Kidney epithelial cell (primary cell): ENCODE measurements at places on chromosomes 4 and X.

DNA sequence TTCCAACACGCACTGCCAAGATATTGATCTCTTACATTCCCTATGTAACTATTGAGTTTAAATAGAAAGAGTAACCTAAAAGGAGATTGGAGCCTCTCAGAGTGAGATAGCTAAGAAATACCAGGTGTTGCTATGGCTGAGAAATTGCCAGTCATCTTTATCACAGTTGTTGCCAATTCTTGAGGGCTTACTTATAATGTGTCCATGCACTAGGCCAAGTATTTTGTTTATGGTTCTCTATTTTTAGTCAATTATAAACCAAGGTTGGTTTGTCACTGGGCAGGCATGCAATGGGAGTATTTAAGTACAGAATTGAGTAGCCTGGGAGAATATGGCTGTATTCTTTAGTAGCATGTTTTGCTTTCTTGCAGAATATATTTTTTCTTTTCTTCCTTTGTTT lies 201.6 kb downstream of the TEX13A start:
- DNase-seq, result peak; percentile 34

GRCh38 chrX:149961572-149961971 lies 23.3 kb upstream of the EOLA2 start:
- no peak for DNase-seq

DNA sequence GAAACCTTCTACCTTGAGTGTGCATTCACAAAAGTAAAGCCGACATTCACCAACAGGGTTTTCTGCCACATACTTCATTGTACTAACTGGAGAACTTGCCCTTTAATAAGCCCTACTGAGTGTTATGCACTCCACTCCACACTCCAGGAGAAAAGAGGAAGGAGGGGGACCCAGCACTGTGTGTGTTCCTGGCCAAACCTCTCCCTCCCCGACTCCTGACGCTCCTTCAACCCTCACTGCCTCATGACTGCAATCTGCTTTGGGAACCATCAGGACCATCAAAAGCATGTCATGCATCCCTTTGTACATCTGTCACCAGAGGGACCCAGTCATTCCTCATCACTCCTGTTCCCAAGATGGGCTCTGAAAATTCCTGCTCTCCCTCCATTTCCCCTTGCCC lies 143.7 kb downstream of the RASL11B start:
- no peak for DNase-seq

- no peak for DNase-seq
Measured at GRCh38 chr4:127634181-127634580, 1.4 kb downstream of the INTU start.

DNA sequence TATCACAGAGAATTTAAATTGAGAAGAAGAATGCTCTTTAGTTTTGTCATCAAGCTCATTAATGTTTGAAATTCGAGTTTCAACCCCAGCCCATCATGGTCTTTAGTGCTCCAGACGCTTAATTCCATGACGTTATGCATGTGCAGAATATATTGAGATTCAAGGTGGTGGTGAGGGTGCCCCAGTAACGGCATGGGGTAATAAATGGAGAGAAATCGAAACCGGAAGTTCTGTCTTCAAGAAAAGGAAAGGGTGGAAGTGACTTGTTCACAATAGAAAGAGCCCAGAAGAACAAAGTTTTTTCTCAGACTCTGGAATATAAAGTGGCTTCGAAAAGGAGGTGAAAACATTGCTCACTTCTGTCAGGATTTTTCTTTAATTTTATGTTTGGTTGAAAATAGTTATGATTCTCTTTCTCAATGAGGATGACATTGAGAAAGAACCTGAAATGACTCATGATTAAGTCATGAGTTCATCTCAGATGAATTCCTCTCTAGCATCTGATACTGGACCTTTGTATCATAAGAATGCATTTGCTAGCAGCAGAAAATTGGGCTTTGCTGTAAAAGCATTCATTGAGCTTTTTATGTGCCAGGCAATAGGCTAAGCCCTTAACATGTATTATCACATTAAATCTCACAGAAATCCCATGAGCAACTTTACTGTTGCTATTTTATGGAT lies 779 bp upstream of the DDX60L start:
- no peak for DNase-seq

DNA sequence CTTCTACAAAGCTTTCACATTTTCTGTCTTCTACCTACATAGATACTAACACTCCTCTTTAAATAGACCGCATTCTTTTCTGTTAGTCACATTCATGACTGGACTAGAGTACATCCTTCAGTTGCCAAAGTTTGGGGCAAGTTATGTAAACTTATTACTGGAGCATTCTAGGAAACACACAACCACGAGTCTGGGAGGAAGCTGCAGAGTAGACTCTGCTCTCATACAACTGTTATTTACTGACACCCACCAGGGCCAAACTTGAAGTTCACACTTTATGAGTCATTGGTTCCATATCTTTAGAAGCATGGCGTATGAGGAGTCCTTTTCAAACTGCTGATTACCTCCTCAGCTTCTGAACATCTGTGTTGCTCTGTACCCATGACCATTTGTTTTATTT lies 87.0 kb downstream of the RNF150 start:
- peak; percentile 14 for DNase-seq

DNA sequence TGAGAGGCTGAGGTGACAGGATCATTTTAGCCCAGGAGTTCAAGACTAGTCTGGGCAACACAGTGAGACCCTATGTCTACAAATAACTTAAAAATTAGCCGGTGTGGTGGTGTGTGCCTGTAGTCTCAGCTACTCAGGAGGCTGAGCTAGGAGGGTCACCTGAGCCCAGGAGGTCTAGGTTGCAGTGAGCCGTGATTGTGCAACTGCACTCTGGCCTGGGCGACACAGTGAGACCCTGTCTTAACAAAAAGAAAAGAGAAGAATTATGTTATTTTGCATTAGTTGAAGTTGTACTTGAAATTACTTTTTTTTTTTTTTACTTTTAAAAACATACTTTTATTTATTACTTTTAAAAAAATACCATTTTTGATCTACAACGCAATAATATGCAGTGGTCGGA lies 21.8 kb upstream of the TADA2B start:
- no peak for DNase-seq

DNA sequence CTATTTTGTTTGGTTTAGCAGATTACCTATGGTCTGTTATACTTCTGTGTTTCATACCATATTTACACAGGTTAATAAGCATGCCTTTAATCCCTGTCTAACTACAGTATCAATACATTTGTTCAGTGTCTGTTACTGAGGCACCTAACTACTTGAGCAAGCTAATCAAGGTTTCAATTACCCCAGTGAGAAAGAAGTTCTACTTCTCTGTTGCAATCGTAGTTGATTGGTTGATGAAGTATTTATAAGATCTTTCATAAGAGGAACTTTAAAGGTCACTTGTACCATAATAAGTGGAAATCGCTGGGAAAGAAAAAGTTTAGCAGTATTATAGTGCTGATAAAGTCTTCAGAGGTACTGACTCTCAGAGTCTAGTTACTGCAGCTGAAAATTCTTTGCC lies 490.6 kb downstream of the RPA4 start:
- no peak for DNase-seq

DNA sequence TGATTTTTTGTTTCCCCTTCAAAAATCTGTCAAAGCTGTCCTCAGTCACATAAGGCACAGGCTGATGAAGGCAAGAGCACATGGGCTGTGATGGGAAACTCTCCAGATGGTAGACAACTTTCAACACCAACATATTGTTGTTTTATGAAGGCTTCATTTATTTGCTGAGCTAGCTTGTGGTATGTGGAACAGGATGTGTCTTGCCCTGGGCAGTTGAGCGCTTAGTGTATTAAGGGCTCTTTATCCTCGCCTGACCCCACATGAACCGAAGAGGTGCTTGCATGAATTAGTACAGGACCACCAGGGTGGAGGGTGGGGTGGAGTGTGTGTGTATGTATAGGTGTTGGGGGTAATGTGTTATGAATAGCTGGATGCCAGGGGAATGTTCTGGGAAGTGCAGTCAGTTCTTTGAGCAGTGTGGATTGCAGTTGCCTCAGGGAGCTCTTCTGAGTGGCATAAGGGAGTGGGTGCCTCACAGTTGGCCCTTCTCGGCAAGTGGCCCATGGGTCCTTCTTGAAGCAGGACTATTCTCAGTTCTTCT lies 103.1 kb downstream of the PHEX start:
- peak; percentile 61 for DNase-seq

- no peak for DNase-seq
Measured at GRCh38 chrX:135893294-135893817, at the start of the genes CT45A10 and SAGE1. CT45A10 (minus strand) TSS chrX:135893444; CDS start chrX:135885344, 8,100 bp downstream. SAGE1 (plus strand) TSS chrX:135893716; CDS start chrX:135896243, 2,527 bp downstream.

DNA sequence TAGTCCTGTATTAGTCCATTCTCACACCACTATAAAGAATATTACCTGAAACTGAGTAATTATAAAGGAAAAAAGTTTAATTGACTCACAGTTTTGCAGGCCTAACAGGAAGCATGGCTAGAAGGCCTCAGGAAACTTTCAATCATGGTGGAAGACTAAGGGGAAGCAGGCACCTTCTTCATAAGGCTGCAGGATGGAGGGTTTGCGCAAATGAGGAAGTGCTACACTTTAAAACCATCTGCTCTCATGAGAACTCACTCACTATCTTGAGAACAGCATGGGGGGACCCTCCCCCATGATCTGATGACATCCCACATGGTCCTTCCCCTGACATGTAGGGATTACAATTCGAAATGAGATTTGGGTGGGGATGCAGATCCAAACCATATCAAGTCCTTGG lies 12.1 kb upstream of the MAGEA11 start:
- DNase-seq, result no peak

DNA sequence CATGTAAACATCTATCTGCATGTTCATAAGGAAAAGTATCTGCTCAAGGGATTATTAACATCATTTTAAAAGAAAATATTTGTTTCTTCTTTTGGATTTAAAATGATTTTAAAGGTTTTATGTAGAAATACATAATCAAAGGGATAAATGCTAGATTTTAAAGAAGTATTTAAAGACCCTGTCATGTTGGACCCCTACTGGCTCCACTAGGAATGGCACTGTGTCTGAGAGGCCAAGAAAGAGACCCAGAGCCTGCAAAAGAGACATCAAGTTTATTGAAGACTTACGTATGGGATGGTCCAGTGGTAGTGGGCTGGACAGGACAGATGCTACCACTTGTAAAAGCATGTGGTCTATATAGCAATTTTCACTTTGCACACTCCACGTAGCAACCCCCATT lies 78.7 kb upstream of the PCDH18 start:
- DNase-seq, result no peak

DNA sequence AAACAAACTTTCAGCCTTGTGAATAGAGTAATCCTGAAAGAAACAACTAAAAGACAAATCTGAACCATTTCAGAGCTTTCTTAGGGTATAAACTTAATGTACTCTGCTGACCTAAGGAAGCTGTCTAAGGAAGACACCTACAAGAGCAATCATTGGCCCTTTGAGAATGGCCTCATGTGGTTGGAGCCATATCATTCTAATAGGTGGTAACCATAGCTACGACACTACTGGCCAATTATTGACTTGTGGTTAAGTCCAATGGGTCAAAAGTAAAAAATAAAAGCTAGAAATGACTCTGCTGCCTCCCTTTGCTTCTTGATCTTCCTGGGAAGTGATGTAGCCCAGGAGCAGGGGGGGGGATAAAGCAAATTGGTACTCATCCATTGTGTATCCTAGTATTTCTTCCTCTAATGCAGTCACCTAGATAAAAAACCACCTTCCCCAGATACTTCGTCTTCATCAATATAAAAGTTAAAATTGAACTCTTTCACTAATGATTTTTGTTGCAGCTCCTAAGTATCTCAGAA lies 547.0 kb downstream of the ARAP2 start:
- DNase-seq, result no peak

- no peak for DNase-seq
Measured at GRCh38 chr4:38769857-38770256, 12.9 kb downstream of the TLR10 start.

- no peak for DNase-seq
Measured at GRCh38 chrX:125398959-125399440, 79.3 kb downstream of the TEX13C start.

DNA sequence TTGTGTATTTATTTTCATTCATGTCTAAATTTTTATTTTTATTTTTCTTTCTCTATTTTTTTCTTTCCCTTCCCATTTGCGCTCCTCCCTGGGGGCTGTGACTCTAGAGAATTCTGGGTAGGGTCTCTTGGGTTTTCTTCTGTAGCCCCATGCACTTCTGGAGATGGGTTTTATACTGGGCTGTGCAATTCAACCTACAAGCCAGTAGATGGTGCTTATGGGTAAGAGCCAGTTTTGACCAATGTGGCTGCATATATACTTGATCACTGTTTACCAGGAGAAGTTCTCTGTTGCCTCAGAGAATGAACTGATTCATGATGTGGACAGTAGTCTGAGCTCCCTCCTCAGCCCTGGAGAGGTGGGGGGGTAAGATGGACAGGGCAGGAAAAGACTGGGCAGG lies 614.6 kb downstream of the PCDH19 start:
- no peak for DNase-seq

DNA sequence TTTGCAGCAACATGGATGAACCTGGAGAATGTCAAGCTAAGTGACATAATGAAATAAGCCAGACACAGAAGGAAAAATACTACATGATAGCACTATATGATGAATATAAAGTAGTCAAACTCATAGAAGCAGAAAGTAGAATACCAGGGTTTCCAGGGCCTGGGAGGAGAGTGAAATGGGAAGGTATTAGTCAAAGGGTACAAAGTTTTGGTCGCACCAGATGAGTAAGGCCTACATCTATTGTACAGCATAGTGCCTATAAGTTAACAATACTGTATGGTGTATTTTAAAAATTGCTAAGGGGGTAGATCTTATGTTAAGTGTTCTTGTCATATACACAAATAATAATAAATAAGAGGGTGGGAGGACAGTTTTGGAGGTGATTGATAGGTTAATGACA lies 41.5 kb downstream of the ENOX2 start:
- no peak for DNase-seq

DNA sequence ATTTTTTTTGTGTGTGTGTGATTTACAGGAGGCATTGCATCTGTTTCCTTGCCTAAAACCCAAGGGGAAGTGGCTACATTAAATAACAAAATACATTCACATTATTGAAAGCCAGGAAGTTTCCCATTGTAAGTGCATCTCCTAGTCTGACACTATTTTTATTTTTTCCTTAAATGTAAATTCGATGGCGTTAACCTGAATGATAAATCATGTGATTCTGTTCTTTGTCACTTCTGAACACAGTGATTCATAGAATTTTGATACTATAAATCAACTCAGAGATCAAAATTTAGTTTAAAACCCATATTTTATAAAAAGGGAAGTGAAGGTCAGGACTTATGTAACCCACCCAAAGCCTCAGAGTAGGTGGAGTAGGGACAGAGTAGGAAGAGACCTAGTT lies 258.1 kb downstream of the GABRG1 start:
- no peak for DNase-seq

GRCh38 chrX:130030826-130031225 lies 48.4 kb downstream of the BCORL1 start:
- DNase-seq, result no peak

- DNase-seq, result no peak
Measured at GRCh38 chr4:137125011-137125410, 407.3 kb downstream of the PCDH18 start.
